Stimulated activated CD4-positive, alpha-beta T cell treated with anti-CD3 and anti-CD28 coated beads, Interleukin-12 subunit alpha, Interleukin-12 subunit beta, amount 100 ng/mL, for 4 hours (primary cell): ENCODE measurements at places on chromosomes 6 and 20.

DNA sequence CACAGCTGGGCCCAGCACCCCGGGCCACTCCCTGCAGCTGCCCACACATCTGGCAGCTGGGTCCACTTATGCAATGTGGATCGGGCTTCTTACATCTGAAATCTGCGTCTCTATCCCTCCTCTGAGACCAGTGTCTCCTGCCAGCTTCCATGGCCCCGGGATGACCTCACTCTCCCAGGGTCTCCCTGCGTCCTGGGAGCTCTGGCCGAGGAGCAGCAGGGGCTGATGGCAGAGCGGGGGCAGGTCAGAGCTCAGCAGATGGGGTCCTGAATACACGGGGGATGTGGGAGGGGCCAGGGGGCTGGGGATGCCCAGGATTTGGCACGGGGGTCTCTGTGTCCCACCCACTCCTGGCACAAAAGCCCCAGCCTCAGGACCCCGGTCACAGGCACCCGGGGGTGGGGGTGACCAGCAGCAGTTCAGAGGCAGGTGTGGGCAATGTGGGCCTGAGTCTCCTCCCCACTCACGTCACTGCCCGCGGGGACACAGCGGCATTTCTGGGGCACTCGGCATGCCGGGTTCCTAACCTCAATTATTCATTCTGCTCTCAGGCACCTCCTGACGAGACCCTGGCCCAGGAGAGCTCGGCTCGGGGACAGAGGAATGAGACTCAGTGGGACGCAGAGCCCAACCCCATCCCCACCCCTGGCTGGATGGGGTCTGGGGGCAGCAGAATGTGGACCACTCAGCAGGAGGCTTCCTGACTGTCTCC, 16.4 kb downstream of the CHRNA4 start:
- no peak for DNase-seq

- no peak for DNase-seq
Measured at GRCh38 chr6:2476376-2476775, 231.0 kb upstream of the GMDS start.

- DNase-seq: no peak
Measured at GRCh38 chr20:34382174-34382573, 19.1 kb downstream of the ITCH start.

DNA sequence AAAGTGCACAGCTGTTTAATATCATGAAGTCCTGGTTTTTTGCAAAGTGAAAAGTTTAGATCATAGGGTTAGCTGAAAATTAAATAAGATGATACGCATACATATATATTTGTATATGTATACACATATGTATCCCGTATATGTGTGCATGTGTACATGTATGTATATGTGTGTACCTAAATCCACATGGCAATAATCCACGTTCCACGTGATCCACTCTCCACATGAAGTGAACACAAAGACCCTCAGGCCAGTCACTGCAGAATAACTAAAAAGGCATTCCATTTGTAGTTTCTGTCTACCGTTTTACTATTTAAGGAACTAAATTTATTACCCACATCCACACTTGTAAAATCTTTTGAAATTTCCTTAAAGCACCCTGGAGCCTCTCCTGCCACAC, 294.9 kb downstream of the FOXA2 start:
- no peak for DNase-seq

GRCh38 chr6:14789996-14790395, 455.9 kb upstream of the JARID2 start:
- no peak for DNase-seq
